WERI-Rb-1 (cell line): ENCODE measurements at places on chromosomes 7 and 10.

GRCh38 chr7:135185471-135186260 is 15.2 kb upstream of the CYREN start:
- no peak for DNase-seq

- DNase-seq = no peak
Measured at GRCh38 chr7:53302496-53303246, 267.2 kb downstream of the POM121L12 start.

DNA sequence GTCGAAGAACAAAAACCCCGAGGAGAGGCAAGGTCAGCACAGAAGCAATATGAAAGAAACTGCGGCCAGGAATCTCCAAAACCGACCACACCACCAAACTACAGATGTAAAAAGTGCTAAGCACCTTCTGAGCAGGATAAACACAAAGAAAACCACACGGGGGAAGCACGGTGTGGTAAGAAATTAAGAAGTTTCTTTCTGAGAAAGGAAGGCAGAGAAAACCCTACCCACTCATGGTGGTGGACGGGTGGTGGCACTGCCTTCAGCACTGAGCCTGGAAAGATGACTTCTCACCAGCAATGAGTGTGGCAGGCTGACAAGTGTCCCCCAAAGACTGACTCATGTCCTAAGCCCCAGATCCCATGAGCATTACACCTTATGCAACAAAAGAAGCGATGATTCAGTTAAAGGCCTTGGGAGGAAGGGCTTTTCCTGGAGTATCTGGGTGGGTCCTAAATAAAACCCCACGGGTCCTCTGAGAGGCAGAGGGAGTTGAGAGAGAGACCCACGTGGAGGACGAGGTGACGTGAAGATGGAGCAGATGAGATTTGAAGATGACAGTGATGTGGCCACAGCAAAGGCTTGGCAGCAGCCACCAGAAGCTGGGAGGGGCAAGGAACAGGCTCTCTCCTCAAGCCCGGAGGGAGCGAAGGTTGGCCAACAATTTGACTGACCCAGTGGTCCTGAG is 124.9 kb downstream of the DLG5 start:
- no peak for DNase-seq

DNA sequence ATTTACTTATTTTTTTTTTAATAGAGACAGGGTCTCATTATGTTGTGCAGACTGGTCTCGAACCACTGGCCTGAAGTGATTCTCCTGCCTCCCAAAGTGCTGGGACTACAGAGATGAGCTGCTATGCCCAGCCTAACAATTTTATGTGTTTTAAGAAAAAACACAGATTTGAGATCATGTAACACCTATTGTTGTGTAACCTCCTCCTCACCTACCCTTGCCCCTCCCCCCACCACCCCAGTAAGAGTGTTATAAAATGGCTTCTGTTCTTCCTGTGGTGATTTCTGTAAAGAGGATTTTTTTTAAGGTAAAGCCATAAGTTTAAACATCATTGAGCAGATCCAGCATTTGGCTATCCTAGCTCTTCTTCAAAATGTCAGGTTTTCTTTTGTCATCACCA is 7.6 kb downstream of the ARMC10 start:
- DNase-seq = no peak

GRCh38 chr7:95209788-95210187 is 114.5 kb downstream of the PON1 start:
- DNase-seq = no peak

- DNase-seq = no peak
Measured at GRCh38 chr7:123028339-123028738, 32.8 kb upstream of the TAS2R16 start.

DNA sequence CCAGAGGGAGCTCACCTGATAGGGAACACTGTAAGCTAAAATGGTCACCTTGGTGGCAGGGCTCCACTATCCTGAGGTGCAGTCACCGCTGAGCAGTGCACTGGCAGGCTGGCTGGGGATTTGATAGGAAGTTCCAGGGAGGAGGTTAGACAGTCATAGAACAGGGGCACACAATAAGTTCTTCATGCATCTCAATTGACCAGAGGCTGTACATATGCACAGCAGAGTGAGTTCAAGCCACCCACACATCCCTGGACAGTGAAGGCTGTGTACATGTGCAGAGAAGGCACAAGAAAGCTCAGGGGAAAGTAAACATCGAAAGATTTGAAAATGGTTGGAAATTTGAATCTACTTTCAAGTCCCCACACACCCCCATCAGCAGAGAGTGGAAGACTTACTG is 13.9 kb downstream of the PRTFDC1 start:
- no peak for DNase-seq
